ENCODE measurements at places on chromosomes 7 and 10.

GRCh38 chr10:86371116-86371515 lies 4.5 kb upstream of the GRID1 start:
- DNase-seq = no peak

DNA sequence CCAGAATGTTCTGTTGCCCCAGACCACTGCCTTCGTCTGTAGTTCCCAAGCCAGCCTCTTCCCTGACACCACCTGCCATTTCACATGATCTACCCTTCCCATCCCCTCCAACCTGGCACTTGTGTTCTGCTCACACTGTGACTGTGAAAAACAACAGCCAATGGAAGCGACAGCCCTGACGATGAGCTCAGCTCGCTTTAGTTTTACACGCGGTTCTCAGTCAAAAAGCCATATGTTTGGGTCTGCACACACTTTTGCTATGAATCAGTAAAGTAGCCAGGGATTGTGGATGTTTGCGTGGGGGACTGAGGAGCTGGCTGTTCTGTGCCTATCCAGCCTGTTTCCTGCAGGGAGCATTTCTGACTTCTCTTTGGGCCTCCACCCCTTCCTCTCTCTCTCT lies 282.7 kb downstream of the WDR11 start:
- DNase-seq = no peak

DNA sequence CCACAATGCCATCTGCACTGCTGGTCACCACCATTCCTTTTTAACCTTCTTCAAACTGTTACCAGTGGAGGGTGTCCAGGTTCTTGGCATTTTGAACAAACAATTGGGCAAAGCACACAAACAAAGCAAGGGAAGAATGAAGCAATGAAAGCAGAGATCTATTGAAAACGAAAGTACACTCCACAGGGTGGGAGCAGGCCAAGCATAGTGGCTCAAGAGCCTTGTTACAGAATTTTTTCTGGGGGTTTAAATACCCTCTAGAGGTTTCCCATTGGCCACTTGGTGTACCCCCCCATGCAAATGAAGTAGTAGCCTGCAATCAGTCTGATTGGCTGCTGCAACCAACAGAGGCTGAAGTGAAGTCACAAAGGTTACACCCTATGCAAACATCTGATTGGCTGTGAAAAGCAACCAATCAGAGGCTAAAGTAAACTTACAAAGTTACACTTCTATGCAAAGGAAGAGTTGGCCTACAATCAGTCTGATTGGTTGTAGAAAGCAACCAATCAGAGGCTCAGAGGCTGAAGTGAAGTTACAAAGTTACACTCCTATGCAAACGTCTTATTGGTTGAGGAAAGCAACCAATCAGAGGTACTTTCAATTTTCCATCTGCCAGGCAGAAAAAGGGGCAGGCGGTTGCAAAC lies 103.2 kb upstream of the WAC start:
- DNase-seq = no peak

DNA sequence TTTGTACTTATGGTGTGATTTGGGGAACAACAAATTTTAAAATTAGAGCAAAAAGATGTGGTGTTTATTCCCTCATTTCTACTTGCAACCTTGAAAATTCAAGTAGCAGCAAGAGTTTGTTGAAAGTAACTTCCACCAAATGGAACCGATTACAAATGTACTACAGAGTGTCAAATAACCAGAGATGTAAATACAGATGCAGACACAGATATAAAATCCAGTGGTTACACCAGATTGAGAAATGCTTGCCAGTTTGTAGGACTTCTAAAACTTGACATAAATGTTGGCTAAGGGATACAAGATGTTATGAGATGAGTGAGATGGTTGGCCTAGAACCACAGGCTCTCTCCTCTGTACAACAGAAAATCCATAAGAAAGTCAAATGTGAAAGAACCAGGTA lies 162.1 kb downstream of the DIP2C start:
- no peak for DNase-seq

DNA sequence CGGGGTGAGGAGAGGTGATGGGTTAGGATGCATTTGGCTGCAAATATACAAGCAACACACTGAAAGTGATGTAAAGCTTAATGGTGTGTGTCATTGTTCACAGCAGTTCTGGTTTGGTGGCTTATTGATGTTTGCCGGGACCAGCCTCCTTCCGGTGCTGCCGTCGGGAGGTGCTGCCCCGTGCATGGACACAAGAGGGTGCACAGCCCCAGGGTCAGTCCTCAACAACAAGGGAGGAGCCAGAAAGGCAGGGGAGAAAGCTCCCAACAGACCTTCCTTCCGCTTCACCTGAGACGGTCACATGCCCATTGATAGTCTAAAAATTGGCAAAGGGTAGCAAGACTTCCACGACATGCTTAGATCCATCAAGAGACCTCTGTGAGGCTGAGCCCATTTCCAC lies 9.5 kb downstream of the RNF32 start:
- peak; percentile 35 for DNase-seq

- DNase-seq = no peak
Observed at GRCh38 chr10:101559596-101560297, 28.3 kb downstream of the POLL start.

GRCh38 chr7:150856303-150857275 lies 4.3 kb downstream of the AOC1 start:
- no peak for DNase-seq

- no peak for DNase-seq
Observed at GRCh38 chr10:18213271-18213670, 73.0 kb downstream of the CACNB2 start.

DNA sequence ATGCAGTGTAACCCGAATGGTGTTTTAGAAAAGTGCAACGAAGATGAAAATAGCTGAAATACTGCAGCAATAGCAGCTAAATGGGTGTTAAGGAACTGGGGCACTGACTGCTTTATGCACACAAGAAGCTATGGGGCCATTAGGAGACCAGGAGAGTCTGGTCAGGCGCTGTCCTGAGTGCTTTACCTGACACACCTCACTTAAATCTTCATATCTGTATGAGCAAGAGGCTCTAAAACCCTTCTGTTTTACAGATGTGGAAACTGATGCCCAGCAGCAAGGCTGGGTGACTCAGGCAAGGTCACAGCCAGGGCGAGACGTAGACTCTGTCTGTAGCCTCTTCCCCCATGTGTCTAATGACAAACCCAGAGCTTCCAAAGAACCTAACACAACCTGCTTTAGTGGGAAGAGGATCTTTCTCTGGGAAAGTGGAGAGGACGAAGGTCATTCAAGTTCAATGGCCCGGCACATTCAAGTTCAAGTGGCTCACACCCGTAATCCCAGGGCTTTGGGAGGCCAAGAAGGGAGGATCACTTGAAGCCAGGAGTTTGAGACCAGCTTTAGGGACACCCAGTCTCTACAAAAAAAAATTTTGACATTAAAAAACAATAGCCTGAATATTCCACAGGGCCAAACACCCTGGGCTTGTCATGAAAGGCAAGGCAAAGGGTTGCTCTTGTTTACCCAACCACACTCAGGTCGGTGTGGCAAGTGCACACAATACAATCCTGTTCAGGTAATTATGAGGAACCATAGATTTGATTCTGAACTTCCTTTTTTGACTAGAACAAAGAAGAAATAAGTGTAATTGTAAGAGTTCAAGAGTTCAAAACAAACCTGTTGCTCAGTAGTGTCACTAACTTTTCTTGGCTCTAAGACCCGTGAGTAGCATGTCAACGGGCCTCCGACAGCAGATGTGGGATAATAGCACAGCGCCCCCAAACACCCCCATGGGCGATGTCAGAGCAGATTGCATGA lies 53.7 kb upstream of the KLF6 start:
- no peak for DNase-seq

- DNase-seq = peak; percentile 83
Observed at GRCh38 chr7:106740806-106741205, 79.8 kb upstream of the CCDC71L start.

DNA sequence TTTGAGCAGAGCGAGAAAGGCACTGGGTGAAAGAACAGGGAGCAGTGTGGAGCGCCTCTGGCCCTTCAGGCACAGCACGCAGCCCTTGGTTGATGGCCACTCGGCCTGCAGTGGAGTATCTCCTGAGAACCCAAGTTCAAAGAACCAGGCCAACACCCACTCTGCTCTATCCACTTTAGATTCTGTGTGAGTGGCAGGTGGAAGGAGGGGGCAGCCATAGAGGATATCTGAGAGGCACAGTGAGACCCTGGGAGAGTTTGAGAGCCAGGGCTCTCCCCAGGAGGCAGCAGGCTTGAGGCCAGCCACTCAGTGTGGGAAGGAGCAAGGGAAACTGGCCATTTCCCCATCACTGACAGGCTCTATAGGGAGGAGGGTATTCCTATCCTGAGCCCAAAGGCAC lies 52.5 kb upstream of the PTN start:
- DNase-seq = no peak

GRCh38 chr10:17510242-17510908 lies 56.0 kb upstream of the ST8SIA6 start:
- DNase-seq = peak; percentile 89

GRCh38 chr10:97475936-97476594 lies 22.2 kb downstream of the MMS19 start:
- DNase-seq = peak; percentile 52

GRCh38 chr7:106074257-106074656 lies 37.9 kb downstream of the SYPL1 start:
- no peak for DNase-seq

GRCh38 chr7:131010029-131010716 lies 276.2 kb upstream of the KLF14 start:
- DNase-seq = peak; percentile 61

- no peak for DNase-seq
Observed at GRCh38 chr7:95798401-95798930, 26.1 kb downstream of the DYNC1I1 start.

GRCh38 chr10:77084431-77085144 lies 553.0 kb downstream of the KCNMA1 start:
- DNase-seq = no peak

- peak; percentile 24 for DNase-seq
Observed at GRCh38 chr10:13536674-13537366, 8.0 kb upstream of the BEND7 start.

DNA sequence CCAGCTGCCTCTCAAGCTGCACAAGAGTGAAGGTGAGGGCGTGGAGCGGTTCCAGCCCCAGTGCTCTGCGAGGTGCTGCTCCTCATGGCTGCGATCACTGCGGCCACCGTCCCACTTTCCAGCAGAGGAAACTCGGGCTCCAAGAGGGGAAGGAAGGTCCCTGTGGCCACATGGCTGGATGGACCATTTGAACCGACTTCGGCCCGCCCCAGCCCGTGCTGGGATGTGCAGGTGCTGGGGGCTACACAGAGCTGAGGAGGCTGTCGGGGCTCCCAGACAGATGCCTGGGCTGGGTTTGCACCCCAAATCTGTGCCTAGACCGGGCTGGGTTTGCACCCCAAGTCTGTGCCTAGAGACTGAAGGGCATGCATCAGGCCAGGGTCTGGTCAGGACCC lies 186.6 kb downstream of the DNAJB6 start:
- no peak for DNase-seq

DNA sequence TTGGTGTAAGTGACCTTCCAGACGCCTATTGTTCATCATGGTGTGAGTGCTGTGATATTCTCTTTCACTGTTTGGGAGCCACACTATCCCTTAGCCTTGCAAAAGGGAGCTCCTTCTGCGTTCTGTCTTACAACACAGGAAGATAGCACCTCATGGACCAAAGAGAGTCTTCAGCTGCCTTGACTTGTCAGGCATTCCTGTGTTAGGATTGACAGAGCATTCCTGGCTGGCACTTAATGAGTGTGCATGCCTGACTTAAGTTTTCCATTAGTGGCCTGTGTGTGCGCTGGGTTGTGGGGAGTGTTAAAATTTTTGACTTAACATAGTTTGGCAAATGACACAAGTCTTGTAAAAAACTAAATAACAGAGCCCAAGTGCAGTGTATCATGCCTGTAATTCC lies 21.9 kb upstream of the MSRB2 start:
- no peak for DNase-seq

DNA sequence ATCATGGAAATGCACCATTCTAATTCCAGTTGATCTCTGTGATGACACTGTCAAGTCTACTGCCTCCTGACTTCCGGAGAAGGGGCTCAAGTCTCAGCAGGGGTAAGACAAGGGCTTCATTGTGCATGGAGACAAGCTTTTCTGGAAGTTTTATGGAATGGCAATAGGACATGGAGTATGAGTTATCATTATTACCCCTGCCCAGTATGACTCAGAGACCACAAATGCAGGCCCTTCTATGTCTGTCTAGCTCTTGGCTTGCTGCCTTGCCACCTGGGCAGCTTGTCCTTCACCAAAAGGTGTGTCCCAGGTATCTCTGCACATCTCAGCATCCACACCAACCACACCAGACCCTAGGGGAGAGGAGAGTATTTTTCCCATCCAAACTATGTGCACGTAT lies 34.9 kb upstream of the KIAA1217 start:
- no peak for DNase-seq

DNA sequence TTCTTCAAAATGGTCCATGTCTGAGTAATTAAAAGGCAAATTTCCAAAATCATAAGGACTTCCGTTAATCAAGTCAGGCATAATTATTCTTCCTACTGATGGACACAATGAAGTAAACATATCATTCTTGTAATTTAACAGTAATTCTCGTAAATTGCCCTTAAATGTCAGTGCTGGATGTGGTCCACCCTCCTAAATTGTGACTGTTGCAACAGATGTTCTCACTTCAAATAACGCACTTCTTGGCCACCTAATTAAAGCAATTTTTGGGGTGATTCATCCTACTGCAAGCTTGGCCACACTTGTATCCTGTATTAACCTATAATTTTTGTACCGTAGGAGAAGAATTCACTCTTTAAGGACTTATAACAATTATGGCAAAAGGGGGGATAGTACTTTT lies 1.9 kb downstream of the COL1A2 start:
- no peak for DNase-seq

DNA sequence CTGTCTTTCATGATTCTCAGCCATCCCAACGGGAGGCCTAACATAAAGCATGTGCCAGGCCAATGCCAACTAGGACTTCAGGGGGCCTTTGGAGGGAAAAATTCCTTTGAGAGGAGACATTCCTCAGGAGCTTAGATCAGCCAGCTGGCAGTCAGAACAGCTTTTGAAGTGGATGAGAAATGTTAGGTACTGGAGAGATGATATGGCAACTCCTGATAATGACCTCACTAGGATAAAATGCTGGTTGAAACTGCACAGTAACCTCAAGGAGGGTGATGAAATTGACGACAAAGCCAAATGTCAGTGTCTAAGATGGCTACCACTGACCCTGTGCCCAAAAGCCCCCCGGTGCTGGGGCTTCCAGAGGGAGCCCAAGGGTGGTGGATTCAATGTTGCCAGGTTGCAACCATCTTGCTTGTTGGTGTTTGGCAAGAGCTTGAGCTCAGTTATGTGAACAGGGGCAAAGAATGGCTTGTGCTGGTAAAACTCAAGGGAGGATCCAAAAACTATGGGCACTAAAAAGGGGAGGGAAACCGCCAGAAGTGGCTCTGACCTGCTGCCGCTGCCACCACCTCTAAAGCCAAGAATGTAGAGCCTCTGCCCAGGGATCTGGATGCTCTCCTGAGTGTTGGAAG lies 121.2 kb downstream of the UBE2H start:
- no peak for DNase-seq

- no peak for DNase-seq
Observed at GRCh38 chr10:80132299-80133139, at the start of gene PLAC9. Gene PLAC9 (plus strand): TSS chr10:80132730. CDS start chr10:80132763, 33 bp downstream.

GRCh38 chr7:6691103-6691502 lies 15.6 kb downstream of the ZNF12 start:
- no peak for DNase-seq
